ENCODE measurements at places on chromosomes 5 and 9. TPM values are rescaled to one million over a fixed set of nuclear protein-coding genes. Genes with fewer than 3 reads are reported as not detected.
A peak's percentile ranks its signal among the peaks of the same experiment; 100 is the strongest.

DNA sequence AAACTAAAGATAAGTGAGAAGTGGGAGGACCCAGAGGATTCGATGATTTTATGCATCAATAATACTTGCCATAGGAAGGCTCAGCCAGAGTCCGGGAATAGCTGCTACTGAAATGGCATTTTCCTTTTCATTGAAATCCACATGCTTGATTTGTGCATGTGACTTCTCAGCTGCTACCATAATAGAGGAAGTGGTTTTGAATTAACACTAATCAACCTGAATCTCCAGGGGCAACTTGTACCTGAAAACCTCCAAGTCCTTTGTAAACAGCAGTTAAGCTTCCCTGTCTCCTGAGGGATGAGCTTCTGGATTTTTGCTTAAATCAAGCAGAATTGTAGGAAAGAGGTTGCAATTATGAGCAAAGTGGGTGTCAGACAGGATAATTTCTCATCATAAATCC is 124.9 kb downstream of the PPP2R2B start:
- no peaks in the 10 kb centered on the region for H3K36me3 ChIP-seq
- no peak overlapping the region for H3K4me3 ChIP-seq
- no peak overlapping the region for H3K27ac ChIP-seq
- H3K4me1 ChIP-seq, result peaks cover 6% of the 10 kb centered on the region
- no peak for DNase-seq
- H3K27me3 ChIP-seq, result no peaks in the 10 kb centered on the region

DNA sequence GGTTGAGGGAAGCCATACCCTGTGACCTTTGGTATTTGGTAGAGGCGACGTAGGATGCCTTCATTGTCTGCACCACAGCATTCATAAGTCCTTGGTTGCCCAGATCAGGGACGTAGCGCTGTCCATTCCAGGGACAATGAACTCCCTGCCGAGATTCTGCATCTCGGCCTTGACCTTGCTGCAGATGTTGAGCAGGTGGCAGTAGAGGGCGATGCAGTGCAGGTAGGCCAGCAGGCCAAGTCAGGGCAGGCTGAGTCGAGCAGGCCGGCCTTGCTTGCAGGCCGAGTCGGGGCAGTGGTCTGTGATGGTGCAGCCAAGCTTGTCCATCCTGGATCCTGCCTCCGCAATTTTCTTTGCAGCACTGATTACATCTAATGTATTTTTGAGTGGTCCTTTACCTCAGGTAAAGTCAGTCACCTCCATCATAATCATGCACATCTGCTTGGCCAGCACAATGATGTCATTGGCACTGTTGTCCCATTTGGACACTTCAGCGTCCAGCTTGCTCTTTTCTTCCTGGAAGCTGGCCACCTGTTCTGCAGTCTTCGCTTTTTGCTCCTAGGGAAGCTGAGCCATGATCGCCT is 93.4 kb upstream of the CCDC112 start:
- H3K4me3 ChIP-seq, result no peak overlapping the region
- H3K27me3 ChIP-seq, result no peaks in the 10 kb centered on the region
- peak; percentile 63 for DNase-seq

GRCh38 chr5:1437226-1437829 is 7.9 kb downstream of the SLC6A3 start:
- no peak overlapping the region for H3K27ac ChIP-seq
- no peaks in the 10 kb centered on the region for H3K4me1 ChIP-seq
- H3K36me3 ChIP-seq, result no peaks in the 10 kb centered on the region

Gene NDFIP1
- total RNA-seq, result 88.7 TPM

GRCh38 chr9:131500939-131501541 is 1.7 kb upstream of the POMT1 start:
- peak overlapping the region; percentile 55 for H3K27ac ChIP-seq
- no peak overlapping the region for H3K4me3 ChIP-seq
- DNase-seq, result no peak
- H3K4me1 ChIP-seq, result peaks cover 19% of the 10 kb centered on the region

Gene TAF1L
- total RNA-seq, result 0.07 TPM

- H3K36me3 ChIP-seq, result no peaks in the 10 kb centered on the region
- H3K4me3 ChIP-seq, result no peak overlapping the region
- no peaks in the 10 kb centered on the region for H3K27me3 ChIP-seq
- DNase-seq, result no peak
- H3K4me1 ChIP-seq, result no peaks in the 10 kb centered on the region
Observed at GRCh38 chr5:115461506-115462290, 82.9 kb downstream of the FEM1C start.

- DNase-seq, result no peak
- peaks cover 34% of the 10 kb centered on the region for H3K4me1 ChIP-seq
- H3K36me3 ChIP-seq, result peaks cover 41% of the 10 kb centered on the region
- no peak overlapping the region for H3K4me3 ChIP-seq
- H3K27me3 ChIP-seq, result no peaks in the 10 kb centered on the region
Observed at GRCh38 chr5:115243412-115243811, 19.3 kb downstream of the PGGT1B start.

- no peaks in the 10 kb centered on the region for H3K36me3 ChIP-seq
- peaks cover 2% of the 10 kb centered on the region for H3K4me1 ChIP-seq
- no peaks in the 10 kb centered on the region for H3K27me3 ChIP-seq
- H3K4me3 ChIP-seq, result no peak overlapping the region
- DNase-seq, result no peak
Observed at GRCh38 chr5:73851471-73852181, 225.6 kb downstream of the ARHGEF28 start.

DNA sequence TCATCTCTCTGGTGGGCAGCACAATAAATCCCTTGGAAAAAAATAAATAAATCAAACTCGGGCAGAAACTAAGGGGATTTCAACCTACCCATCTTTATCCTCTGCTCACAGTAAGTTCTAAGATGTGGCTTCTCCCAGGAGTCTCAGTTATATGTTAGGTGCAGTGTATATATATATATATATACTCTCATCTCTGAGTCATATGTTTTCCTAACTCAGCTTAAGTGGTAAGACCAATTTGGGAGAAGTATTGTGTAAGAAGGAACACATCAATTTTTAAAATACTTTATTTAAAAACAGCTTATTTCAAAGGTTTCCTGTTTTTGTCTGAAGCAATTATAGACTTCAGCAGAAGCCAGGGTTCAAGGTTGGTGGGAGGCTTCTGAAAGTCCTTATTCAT is 20.3 kb upstream of the OSMR start:
- no peaks in the 10 kb centered on the region for H3K27me3 ChIP-seq
- H3K4me1 ChIP-seq, result no peaks in the 10 kb centered on the region
- no peak for DNase-seq
- H3K4me3 ChIP-seq, result no peak overlapping the region
- peak overlapping the region; percentile 0 for H3K27ac ChIP-seq

Gene BRD8
- total RNA-seq, result 49.0 TPM

GRCh38 chr5:145984072-145984471 is 47.7 kb downstream of the SH3RF2 start:
- no peaks in the 10 kb centered on the region for H3K36me3 ChIP-seq
- no peak for DNase-seq
- no peaks in the 10 kb centered on the region for H3K27me3 ChIP-seq
- H3K27ac ChIP-seq, result no peak overlapping the region
- H3K4me3 ChIP-seq, result no peak overlapping the region
- no peaks in the 10 kb centered on the region for H3K4me1 ChIP-seq

- peaks cover 35% of the 10 kb centered on the region for H3K4me1 ChIP-seq
- no peaks in the 10 kb centered on the region for H3K36me3 ChIP-seq
- no peaks in the 10 kb centered on the region for H3K27me3 ChIP-seq
- DNase-seq, result peak; percentile 36
Observed at GRCh38 chr9:130242270-130243014, 23.1 kb upstream of the HMCN2 start.

Gene HAVCR2
- 35.7 TPM for total RNA-seq

DNA sequence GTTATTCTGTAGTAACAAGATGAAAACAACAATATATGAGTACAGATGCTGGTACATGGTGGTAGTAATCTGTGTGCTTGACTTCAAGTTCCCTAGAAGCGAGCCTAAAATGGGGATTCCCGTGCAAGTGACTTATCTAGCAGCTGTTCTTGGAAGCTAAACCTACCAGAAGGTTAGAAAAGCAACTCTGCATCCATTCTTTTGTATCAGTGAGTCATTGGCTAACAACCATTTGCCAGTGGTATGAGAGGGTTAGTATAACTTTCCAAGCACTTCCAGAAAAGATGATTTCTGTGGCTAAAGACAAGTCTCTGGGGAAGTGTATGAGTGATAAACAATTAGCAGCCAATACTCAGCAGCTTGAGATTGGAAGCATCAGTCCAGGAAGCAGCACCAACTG is 787.7 kb upstream of the CDH6 start:
- no peak overlapping the region for H3K27ac ChIP-seq
- no peaks in the 10 kb centered on the region for H3K4me1 ChIP-seq
- DNase-seq, result no peak
- H3K36me3 ChIP-seq, result no peaks in the 10 kb centered on the region
- no peak overlapping the region for H3K4me3 ChIP-seq
- H3K27me3 ChIP-seq, result no peaks in the 10 kb centered on the region

Gene PCDHB11
- 3.0 TPM for total RNA-seq

DNA sequence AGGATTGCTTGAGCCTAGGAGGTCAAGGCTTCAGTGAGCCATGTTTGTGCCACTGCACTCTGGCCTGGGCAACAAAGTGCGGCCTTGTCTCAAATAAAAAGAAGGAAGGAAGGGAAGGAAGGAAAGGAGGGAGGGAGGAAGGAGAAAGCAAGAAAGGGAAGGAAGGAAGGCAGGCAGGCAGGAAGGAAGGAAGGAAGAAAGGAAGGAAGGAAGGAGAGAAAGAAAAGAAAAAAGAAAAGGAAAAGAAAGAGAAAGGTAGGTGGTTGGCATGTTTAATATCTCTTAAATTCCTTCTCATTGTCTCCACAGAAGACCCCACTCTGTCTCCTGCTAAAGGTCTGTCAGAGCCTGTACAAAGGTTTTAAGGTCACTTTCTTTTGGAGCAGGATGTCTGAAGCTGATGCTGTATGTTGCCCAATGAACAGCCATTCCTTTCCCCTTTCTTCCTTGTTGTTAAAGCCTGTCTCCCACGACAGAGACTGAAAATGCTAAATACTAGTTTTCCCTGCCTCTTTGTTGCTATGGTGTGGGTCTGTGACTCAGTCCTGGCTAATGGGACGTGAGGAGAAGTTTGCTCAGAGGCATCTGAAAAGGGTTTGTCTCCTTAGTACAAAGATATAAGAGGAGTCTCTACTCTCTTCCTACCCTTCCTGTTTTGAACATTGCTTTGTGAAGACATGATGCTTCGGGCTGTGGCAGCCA is 213.3 kb downstream of the PCSK1 start:
- H3K27me3 ChIP-seq, result no peaks in the 10 kb centered on the region
- H3K4me1 ChIP-seq, result no peaks in the 10 kb centered on the region
- DNase-seq, result no peak
- no peak overlapping the region for H3K27ac ChIP-seq

GRCh38 chr9:3840311-3840710 is 314.5 kb upstream of the RFX3 start:
- no peaks in the 10 kb centered on the region for H3K27me3 ChIP-seq
- H3K27ac ChIP-seq, result no peak overlapping the region
- no peak overlapping the region for H3K4me3 ChIP-seq
- no peak for DNase-seq
- H3K36me3 ChIP-seq, result no peaks in the 10 kb centered on the region
- H3K4me1 ChIP-seq, result no peaks in the 10 kb centered on the region

DNA sequence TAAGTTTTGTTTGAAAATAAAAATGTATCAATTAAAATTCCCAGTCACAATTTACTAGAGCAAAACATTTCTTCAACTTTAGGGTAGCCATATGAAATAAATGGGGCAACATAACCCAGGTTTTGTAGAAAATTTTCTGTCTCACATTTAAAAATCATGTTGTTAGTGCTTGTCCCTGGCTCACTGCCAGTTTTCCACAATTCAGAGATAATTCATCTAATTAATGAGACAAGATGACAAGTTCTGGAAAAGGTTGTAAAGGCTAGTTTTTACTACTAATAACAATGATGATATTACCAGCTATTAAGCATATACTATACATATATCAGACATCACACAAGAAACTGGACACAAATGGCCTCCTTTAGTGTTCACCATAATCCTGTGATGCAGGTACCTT is 45.9 kb downstream of the MEGF9 start:
- H3K27me3 ChIP-seq, result no peaks in the 10 kb centered on the region
- H3K4me3 ChIP-seq, result no peak overlapping the region
- no peak overlapping the region for H3K27ac ChIP-seq
- H3K36me3 ChIP-seq, result peaks cover 7% of the 10 kb centered on the region
- DNase-seq, result no peak
- H3K4me1 ChIP-seq, result peaks cover 93% of the 10 kb centered on the region

- no peaks in the 10 kb centered on the region for H3K36me3 ChIP-seq
- H3K27ac ChIP-seq, result no peak overlapping the region
- peaks cover 39% of the 10 kb centered on the region for H3K4me1 ChIP-seq
- H3K27me3 ChIP-seq, result no peaks in the 10 kb centered on the region
- DNase-seq, result no peak
- H3K4me3 ChIP-seq, result no peak overlapping the region
Observed at GRCh38 chr5:170408226-170408625, 19.1 kb upstream of the KCNMB1 start.

GRCh38 chr5:158470764-158471534 is 612.0 kb upstream of the CLINT1 start:
- H3K4me3 ChIP-seq, result no peak overlapping the region
- DNase-seq, result no peak
- no peaks in the 10 kb centered on the region for H3K27me3 ChIP-seq
- no peaks in the 10 kb centered on the region for H3K4me1 ChIP-seq

DNA sequence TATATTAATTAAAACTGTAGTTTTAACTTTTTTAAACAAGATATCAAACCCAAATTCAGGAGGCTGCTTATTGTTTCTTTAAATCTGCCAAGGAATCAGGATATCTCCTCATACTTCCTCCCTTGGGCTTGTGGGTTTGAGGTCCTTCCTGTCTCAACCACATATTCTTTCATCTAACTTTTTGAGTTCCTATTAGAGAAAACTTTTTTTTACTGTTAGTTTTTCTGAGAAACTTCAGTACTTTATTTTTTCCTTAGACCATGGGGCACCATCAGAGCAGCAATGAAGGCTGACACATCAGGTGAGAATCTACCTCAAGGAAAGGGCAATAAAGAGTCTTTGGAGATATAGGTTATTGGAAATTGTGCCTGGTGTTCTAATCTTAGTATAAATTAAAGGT is 56.7 kb downstream of the TSSK1B start:
- no peak overlapping the region for H3K4me3 ChIP-seq
- peaks cover 26% of the 10 kb centered on the region for H3K27me3 ChIP-seq
- peaks cover 20% of the 10 kb centered on the region for H3K4me1 ChIP-seq
- DNase-seq, result no peak
- H3K36me3 ChIP-seq, result no peaks in the 10 kb centered on the region
- no peak overlapping the region for H3K27ac ChIP-seq

Gene TEX10
- total RNA-seq, result 18.6 TPM

DNA sequence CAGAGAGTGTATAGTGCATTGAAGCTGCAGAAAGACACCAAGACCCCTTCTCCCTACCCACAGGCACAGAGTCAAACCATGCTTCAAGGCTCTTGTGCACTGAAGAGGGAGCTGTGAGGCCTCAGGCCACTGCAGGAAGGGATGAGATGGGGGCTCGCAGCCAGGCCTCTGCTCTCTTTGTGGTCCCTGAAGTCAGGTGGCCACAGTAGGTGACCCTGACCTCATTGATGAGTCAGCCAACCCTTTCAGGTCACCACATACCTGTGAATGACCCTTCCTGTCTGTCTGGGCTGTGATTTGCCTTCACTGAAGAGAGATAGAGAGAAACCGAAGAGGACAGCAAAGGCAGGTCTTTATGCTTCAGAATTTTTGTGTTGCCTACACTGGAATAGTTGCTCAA is 372.1 kb downstream of the ACTL7B start:
- H3K4me3 ChIP-seq, result no peak overlapping the region
- no peaks in the 10 kb centered on the region for H3K27me3 ChIP-seq
- no peaks in the 10 kb centered on the region for H3K4me1 ChIP-seq
- no peak overlapping the region for H3K27ac ChIP-seq

GRCh38 chr9:4553951-4554381 is 63.7 kb downstream of the SLC1A1 start:
- no peaks in the 10 kb centered on the region for H3K4me1 ChIP-seq
- no peak overlapping the region for H3K27ac ChIP-seq
- DNase-seq, result no peak
- no peaks in the 10 kb centered on the region for H3K36me3 ChIP-seq

Data from spleen (tissue), 13 donors.